ENCODE measurements at places on chromosomes 6 and 20. TPM values are rescaled to one million over a fixed set of nuclear protein-coding genes. Genes with fewer than 3 reads are reported as not detected.

The KHDC1 gene
- not detected for total RNA-seq

The INSM1 gene
- total RNA-seq, result 0.66 TPM

The SLC17A1 gene
- total RNA-seq, result not detected

The CHRNA4 gene
- not detected for total RNA-seq

The FKBP1C gene
- 0.98 TPM for total RNA-seq

The DNAH8 gene
- total RNA-seq, result not detected

The CLIC5 gene
- not detected for total RNA-seq

The FOXQ1 gene
- total RNA-seq, result not detected

The RIPPLY2 gene
- 3.8 TPM for total RNA-seq

The SMPDL3A gene
- total RNA-seq, result 59.4 TPM
